ENCODE measurements at places on chromosomes 2 and 18.

GRCh38 chr2:169034256-169034655 lies 3.1 kb upstream of the ABCB11 start:
- no peak for DNase-seq

- no peak for DNase-seq
Observed at GRCh38 chr2:142915502-142915901, 38.0 kb downstream of the KYNU start.

- DNase-seq = no peak
Observed at GRCh38 chr2:181046833-181047232, 66.4 kb downstream of the UBE2E3 start.

GRCh38 chr2:5959836-5960820 lies 267.9 kb downstream of the SOX11 start:
- no peak for DNase-seq

DNA sequence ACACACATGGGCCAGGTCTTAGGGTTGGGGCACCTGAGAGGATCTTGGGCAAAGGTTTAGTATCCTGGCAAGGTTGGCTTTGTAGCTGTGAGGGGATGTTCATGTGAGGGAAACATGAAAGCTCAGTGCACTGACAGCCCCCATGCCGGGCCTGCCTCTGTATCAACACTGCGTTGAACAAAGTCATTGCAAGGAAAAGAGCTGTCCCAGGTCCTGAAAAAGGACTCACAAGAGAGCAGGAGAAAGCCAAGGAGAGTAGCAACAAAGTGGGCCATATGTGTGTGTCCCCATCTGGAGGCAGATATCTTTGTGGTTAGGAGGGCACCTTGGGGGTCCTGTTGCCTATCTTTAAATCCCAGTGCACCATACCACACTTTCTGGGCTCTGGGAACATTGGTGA lies 237.8 kb upstream of the THSD7B start:
- DNase-seq = no peak

GRCh38 chr18:55252901-55253300 lies 293.6 kb upstream of the CCDC68 start:
- no peak for DNase-seq

- no peak for DNase-seq
Observed at GRCh38 chr2:124476291-124476690, 451.2 kb downstream of the CNTNAP5 start.

DNA sequence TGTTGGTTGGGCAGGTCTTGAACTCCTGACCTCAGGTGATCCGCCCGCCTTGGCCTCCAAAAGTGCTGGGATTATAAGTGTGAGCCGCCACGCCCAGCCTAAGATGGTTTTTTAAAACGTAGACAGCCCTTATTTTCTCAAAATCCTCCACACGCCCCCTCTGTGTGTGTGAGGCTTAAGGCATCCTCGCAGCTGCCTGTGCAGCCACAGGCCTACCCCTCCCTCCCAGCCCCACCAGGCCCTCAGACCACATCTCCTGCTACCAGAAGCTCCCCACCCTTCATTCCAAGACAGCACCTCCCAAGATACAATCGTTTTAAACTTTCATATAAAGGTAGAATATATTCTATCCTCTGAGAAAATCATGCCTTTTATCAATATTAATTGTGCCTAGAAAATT lies 4.8 kb downstream of the ANO7 start:
- no peak for DNase-seq

- peak; percentile 88 for DNase-seq
Observed at GRCh38 chr2:85418132-85419008, at the start of gene SH2D6. Gene SH2D6, plus strand, starts transcription at chr2:85418714. Its CDS starts 10,752 bp downstream, at chr2:85429466.

- no peak for DNase-seq
Observed at GRCh38 chr2:60335533-60336237, 217.8 kb downstream of the BCL11A start.

DNA sequence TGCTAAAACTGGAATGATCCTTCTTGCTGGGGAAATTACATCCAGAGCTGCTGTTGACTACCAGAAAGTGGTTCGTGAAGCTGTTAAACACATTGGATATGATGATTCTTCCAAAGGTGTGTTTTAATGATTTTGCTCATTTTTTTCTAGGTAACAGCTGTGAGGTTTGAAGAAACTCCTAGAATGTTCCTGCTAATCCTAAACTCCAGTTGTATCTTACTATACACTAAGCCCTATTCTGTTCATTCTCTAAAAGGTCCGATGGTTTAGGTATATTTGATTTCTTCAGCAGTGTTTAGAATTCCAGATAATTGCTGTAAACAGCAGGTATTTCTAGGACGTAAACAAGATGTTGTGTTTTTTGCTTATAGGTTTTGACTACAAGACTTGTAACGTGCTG lies 2.3 kb downstream of the MAT2A start:
- DNase-seq = no peak

DNA sequence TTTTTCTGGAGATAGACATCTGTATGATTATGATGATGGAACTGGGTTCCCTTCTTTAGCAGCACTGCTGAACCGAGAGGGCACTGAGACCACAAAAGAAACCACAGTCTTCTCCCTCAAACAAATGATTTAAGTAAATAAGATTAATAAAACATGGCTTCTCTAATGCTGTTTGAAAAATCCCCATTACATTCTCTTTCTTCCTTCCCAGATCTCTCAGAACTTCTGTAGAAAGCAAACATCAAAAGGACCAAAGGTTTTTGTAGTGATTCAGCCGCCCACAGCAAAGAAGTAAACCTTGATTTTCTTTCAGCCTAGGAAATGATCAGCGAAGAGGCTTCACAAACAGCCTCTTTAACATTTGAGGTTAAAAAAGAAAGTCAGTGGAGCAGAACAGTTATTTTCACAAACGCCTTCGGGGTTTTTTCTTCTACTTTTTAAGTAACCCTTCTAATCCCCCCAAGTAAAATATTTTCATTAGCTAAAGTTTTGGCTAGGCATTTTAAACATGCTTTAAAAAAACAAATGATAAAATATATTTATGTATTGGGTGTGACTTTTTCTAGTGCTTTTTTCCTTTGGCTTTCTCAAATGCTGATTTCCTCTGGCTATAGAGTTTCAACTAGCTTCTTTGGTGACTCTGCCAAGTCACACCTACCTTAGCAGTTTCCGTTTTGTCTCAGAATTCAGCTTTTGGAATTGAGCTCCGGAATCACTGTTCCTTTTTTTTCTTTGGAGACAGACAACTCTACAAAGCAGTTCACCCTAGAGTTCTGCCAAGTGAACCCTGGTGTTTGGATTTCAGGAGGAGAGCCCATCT lies 89.6 kb downstream of the UPP2 start:
- DNase-seq = no peak

- no peak for DNase-seq
Observed at GRCh38 chr18:44246001-44246400, 434.7 kb upstream of the SETBP1 start.

DNA sequence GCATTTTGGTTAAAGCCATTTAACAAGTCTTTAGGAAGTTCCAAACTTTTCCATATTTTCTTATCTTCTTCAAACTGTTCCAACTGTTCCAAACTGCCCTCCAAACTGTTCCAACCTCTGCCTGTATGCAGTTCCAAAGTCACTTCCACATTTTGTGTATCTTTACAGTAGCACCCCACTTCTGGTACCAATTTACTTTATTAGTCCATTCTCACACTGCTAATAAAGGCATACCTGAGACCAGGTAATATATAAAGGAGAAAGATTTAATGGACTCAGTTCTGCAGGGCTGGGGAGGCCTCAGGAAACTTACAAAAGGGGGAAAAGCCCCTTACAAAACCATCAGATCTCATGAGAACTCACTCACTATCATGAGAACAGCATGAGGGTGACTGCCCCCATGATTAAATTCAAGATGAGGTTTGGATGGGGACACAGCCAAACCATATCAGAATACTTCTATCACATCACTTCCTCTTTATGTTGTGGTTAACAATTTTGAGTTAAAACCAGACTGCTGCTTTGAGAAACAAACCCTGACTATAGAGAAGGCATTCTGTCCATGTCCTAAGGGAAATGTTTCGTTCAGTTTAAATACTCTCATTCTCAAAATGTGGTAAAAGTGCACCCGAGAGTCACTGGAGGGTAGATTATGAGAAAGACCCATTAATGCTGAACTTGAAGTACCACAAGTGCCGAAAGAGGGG lies 11.0 kb downstream of the IL18R1 start:
- DNase-seq = no peak

- DNase-seq = no peak
Observed at GRCh38 chr2:223315813-223316212, 263.8 kb downstream of the KCNE4 start.

- peak; percentile 60 for DNase-seq
Observed at GRCh38 chr2:119350311-119350998, 16.2 kb downstream of the C2orf76 start.

GRCh38 chr18:79470547-79470946 lies 74.8 kb downstream of the NFATC1 start:
- no peak for DNase-seq

DNA sequence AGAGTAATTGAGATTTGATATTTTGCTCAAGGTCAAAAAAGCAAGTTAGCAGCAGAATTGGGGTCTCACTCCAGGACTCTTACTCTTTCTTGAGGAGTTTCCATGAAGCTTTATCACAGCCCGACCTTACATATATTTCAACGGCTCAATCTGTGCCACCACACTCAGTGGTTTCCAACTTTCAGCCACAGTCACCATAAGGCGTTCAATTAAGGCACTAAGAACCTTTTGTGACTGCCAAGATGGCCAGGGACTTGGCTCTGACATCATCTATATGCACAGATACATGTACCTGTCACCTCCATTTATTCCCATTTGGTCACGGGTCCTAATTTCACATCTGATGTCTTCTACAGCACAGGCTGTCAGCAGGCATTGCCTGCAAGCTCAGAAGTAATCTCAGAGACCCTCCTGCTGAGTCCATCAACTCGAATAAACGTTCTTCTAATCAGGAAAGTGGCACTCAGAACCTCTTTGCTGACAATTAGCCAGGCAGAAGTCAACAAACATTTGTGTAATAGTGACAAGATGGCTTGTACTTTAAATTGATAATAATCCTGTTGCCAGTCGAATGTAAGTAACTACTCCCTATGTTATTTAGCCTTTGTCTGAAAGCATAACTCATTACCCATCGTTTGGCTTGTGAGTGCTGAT lies 16.1 kb downstream of the DYTN start:
- DNase-seq = no peak

DNA sequence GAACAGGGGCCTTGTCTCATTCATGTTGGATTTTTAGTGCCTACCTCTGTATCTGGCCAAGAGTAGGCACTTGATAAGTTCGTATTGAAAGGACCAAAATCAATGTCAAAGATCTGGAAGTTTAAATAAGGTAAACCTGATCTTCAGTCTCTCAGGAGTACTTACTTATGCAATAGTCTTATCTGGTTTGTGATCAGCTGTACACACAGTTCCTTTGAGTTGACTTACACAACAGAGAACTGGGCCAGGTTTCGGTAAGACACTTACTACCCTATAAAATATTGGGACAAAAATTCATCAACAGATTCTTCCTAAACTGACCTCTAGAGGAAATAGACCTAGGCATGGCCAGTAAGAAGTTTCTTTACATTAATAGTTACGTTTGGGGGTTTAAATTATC lies 113.6 kb upstream of the NXPH2 start:
- no peak for DNase-seq

DNA sequence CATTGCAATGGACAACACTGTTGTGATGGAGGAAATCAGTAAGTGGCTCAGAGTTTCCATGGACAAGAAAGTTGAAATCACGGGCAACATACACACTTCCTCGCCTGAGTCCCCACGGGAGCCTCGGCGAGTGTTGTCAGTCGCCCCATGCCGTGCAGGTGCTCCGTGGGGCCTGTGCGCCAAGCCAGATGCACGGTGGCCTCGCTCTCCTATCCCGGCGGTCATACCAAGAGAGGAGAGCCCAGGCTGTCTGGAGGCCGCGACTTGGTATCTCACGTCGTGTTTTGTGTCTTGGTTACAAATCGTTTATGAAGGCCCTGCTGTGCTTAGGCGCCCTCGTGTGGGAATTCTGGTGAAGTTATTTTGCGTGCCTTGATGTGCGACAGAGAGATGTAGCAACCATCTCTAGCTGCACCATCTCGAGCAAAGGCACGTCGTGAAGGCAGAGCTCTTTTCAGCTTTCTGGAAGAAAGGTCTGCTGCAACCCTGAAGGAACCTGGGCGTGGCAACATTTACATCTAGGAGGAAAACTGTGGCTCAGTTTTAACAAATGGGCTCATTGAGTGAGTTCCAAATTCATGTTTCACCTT lies 21.8 kb downstream of the ATG4B start:
- DNase-seq = peak; percentile 52

DNA sequence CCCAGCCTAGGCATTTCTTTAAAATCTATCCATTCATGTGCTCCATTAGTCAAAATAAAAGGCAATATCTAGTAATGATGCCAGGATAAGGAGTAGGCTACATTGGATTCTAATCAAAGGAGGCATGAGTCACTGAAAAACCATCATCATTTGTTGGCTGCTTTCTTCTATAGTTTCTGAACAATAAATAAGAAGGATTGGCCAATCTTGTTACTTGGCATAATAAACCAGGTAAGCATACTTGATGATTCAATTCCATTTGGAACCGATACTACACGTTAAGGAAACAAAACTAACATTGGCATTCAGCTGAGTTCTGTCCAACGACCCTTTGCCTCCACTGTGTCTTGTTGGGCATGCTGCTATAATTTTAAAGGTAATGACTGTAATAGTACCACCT lies 27.2 kb downstream of the ATP8B1 start:
- DNase-seq = no peak

DNA sequence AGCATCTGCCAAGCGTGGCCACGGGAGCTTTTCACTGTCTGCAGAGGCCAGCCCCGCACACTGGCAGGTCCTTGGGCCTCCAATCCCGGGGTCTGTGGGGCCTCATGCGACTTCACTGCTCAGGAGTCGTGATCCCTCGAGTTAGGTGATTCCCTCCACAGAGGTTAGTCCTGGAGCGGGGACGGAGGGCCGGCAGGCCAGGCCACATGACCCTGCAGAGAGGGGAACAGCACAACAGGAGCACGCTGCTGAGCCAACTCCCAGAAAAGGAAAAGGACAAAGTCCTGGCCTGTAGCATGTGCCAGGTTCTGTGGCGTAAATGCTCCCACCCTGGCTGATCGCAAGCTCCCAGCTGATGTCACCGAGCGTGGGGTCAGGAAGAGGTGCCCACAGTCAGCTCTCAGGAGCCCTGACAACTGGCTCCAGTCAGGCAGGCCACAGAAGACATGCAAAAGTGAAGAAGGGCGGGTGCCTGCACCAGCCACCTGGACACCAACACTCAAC lies 15.3 kb upstream of the PRLH start:
- DNase-seq = no peak

DNA sequence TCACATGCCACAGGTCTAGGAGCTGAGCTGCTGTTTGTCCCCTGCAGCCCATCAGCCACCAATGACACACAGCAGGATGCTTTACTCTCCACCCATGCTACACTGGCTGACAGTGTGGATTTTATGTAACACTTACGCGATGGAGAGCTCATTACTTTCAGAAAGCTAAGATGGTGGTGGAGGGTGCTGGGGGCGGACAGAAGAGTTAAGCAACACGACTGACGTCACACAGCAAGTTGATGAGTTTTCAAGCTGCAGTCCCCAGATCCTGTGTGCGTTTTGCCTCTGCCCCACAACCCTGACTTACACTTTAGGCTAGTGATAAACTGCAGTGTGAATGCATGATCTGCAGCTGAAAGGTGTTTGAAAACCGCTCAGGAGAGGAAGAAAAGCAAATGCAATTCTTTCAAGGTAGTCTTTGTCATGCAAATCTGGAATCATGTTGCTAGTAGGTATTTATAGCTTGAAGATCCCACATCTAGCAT lies 42.4 kb downstream of the MRPS5 start:
- no peak for DNase-seq

GRCh38 chr18:26911840-26912239 lies 46.3 kb upstream of the AQP4 start:
- DNase-seq = no peak

All from NCI-H1694 treated with DMSO at 0.1 percent for 48 hours (cell line).